ENCODE measurements at places on chromosomes 5 and 9.

DNA sequence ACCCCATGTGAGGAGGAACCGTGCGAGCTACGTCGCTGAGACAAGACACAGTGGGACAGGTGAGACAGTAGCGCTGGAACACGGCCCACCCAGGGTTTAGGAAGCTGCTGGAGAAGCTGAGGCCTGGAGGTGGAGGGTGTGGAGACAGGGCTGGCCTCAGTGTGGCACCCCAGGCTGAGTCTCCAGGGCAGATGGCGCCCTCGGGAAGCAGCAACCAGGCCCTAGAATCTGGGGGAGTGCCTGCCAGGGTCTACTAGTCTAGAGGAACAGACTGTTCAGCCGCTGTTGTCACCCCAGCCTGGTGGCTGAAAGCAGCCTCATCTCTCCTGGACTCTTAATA lies 4.6 kb upstream of the TERT start:
- DNase-seq: no peak

- no peak for DNase-seq
Observed at GRCh38 chr5:135154961-135155360, 120.9 kb upstream of the PITX1 start.

DNA sequence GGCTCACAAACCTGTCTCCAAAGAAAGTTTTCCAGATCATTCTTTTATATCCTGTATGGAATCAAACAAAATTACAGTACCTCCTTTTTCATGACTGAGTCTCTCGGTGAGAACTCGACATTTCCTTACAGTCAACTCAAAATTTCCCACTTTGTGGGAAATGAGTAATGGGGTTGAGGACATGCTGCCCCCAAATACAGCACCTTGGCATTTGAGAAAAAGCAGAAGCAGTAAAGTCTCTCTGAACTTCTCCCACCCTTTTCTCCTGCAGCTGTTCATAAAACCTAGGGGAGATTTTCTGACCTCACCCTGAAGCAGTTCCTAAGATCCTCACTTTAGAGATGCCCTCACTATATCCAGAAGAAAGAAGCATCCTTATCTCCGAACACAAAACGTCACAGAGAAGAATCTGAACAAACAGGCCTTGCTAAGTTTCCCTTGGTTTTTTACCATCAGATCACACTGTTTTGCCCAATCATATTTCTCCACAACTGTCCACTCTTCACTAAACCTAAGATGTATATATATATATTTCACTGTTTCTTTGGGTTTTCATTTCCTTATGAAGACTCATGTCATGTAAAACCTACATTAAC lies 96.1 kb upstream of the APC start:
- no peak for DNase-seq

DNA sequence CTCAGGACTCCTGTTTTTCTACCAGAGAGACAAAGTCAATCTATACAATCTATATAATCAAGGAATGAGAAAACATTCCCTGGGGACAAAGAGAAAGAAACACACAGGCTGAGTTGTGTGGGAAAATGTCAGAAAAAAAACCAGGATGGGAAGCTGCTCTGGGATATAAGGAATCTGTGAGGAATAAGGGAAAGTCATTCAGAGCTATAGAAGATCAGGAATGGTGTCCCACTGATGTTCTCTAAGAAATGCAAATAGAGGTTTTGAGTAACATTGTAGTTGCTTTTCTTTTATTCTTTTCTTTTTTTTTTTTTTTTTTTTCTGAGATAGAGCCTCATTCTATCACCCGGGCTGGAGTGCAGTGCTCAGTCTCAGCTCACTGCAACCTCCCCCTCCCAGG lies 605.9 kb upstream of the KLF4 start:
- DNase-seq: no peak

DNA sequence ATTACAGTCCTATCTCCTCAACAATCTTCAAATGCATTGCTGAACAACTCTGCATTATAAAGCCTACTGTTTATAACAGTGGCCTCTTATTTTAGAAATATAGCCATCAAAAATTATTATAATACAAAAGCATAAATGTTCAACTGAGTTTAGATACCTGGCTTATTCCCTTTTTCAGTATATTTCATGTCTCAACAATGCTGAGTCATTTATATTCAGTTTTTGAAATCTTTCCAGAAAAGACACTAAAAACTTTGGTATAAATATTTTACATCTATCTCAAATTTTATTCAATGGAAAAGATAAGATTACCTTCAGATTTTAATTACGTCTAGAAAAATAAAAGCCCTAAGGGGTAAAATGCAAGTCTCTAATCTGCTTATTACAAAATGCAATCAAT lies 37.9 kb downstream of the LURAP1L start:
- DNase-seq: no peak

DNA sequence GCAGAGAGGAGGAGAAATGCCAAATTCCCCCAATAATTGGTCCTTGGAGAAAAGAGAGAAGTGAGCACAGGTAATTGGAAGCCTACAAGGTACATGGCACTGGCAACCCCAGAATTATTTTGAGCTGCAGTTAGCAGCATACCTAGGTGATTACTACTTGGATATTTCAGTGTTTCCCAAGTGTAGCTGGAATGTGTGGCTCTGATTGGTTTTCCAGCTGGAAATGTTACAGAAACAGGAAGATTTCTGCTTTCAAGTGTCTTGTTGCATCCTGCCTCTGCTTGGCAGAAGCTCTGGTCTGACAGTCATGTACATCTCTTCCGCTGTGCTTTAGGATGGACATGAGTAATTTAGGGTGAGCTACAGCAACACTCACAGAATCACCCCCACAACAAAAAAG lies 262.1 kb downstream of the ENC1 start:
- no peak for DNase-seq

DNA sequence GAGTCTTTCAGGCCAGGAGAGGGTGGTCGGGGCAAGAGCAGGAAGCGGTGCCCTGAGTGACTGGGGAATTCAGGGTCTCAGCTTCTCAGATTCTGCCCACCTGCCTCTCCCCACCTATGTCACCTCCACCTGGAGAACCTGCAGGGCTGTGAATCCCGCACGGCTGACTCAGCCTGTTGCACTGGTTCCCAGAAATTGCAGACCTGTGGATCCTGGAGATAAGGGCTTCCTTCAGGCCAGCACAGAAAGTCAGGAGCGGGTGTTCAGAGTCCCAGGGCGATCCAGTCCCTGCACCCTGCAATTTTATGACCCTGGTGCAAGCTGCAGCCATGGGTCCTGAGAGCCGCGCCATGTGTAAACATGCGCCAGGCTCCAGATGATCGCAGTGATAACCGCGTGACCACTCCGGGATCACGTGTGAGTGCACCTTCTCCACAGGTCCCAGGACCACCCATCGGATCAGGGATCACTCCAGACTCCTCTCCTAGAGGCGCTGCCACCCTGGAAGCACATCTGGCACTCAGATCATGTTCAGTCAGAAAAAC lies 17.8 kb downstream of the IRX4 start:
- DNase-seq: no peak

- no peak for DNase-seq
Observed at GRCh38 chr9:72262063-72262462, 102.9 kb downstream of the ZFAND5 start.

DNA sequence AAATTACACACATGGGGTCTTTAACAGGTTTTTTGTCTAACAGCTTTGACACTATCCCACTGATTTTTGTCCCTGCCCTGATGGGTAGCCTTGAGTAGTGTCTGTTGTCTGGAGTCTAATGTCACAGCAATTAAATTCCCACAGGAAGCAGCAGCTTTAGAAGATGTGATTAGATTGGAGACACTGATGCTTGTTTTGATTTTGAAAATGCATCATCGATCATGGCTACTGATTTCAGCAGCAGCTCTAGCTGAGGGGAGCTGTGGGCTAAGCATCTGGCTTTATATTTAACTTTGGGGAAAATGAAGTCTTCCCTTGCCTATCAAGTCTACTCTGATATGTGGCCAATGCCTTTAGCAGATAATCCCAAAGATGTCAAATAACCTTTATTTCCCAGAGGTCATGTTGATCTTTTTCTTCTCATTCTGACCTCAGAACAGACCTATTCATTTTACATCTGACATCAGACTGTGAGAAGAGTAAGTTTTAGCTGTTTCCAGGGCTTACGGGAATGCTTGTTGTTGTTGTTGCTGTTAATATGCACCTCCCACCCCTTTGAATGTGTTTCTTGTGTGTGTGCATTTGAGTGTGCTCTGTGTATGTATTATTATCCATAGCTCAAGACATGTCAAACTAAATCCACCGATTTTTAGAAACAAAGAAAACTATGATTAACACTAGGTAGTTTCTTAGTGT lies 704.9 kb upstream of the NUDT12 start:
- no peak for DNase-seq

DNA sequence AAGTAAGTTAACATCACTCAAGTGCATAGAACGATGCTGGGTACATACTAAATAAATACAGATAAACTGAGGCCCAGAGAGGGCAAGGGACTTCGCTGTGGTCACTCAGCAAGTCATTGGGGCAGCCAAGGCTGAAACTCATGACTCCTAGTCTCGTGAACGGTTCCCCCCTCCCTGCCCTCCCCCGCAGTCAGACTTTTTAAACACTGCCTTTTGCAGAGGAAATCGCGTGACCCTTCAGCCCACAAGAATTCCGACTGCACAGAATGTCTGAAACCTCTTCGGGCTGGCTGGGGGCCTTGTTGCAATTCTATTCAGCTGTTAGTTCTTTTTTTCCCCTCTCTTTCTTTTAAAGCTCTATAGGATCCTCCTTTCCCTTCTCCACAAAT lies 28.1 kb downstream of the NEK6 start:
- no peak for DNase-seq

GRCh38 chr9:10928372-10928771 lies 315.6 kb upstream of the PTPRD start:
- DNase-seq: no peak

DNA sequence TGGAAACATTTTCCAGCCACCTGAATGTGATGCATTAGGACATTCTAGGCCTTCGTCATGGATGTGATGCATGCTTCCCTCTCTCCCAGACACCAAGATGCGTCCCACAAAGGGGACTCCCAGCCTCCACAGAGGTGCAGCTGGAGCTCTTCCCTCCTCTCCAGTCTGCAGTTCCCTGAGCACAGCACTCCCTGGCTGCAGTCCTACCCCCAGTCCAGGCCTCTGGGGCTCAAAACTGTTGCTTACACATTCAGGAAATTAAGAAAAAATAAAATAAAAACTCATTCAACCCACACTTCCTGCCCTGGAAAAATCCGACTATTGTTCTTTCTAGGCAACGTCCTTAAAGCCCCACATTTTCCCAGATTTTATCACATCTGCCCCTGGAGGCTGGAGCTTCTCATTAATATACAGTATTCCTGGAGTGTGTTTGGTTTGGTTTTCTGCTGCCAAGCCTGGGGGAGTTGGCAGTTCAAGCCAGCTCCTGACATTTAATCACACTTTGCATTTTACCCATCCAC lies 78.4 kb upstream of the ICE1 start:
- DNase-seq: no peak

- DNase-seq: no peak
Observed at GRCh38 chr5:11230890-11231289, 469.9 kb upstream of the DAP start.

- no peak for DNase-seq
Observed at GRCh38 chr9:127194881-127195713, 69.5 kb upstream of the GARNL3 start.

DNA sequence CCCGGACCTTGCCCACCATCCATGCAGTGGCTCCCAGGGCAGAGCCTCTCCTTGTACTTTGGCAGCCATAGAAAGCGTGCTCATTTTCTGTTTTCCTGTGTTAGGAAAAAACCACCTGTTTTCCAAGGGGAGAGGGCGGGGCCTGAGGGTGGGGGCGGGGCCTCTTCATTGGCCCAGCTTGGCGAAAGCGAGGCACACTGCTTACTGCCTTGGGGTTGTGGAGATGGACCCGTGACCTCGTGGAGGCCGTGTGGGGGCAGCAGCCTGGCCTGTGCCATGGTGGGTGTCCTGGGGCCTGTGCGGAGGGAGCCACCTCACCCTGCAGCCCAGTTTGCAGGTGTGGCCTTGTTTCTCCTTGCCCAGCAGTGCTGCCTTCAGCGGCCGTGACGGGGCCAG lies 4.4 kb upstream of the TOR4A start:
- DNase-seq: no peak

GRCh38 chr5:5588887-5589826 lies 166.7 kb downstream of the ICE1 start:
- no peak for DNase-seq

GRCh38 chr5:171714851-171715250 lies 70.8 kb upstream of the SMIM23 start:
- no peak for DNase-seq

GRCh38 chr9:99633265-99633664 lies 188.4 kb upstream of the NR4A3 start:
- DNase-seq: no peak

DNA sequence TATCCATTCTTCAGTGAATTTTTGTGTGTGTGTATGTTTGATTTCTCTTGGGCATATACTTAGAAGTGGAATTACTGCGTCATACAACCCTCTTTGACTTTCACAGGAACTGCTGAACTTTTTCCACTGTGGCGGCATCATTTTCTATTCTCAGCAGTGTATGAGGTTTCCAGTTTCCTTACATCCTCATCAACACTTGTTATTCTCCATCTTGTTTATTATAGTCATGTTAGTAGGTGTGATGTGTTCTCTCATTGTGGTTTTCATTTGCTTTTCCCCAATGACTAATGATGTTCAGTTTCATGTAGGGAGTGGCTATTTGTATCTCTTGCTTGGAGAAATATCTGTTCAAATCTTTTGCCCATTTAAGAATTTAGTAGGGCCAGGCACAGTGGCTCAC lies 2.6 kb downstream of the ZNF79 start:
- no peak for DNase-seq

- no peak for DNase-seq
Observed at GRCh38 chr5:77876862-77877502, 100.8 kb upstream of the TBCA start.

DNA sequence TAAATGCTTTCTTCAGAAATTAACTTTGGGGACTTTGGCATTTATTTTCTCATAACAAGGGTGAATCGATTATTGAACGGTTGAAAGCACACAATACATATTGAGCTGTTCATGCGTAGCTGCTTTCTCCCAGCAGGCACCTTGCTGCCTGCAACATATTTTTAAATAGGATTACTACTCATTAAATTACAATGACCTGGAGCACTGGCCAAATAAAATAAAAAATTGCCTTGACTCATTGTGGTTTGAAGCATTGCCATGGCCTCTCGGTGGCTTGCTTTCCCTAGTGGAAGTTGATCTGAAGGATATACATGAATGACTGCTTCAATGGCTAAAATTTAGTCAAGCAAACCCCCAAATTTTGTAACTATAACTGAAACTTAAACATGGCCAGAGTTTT lies 181.6 kb upstream of the NUDT12 start:
- DNase-seq: no peak

GRCh38 chr9:114134827-114135396 lies 20.4 kb upstream of the COL27A1 start:
- no peak for DNase-seq
